CD4-positive, CD25-positive, alpha-beta regulatory T cell (primary cell): ENCODE measurements at places on chromosomes 5 and 9.

DNA sequence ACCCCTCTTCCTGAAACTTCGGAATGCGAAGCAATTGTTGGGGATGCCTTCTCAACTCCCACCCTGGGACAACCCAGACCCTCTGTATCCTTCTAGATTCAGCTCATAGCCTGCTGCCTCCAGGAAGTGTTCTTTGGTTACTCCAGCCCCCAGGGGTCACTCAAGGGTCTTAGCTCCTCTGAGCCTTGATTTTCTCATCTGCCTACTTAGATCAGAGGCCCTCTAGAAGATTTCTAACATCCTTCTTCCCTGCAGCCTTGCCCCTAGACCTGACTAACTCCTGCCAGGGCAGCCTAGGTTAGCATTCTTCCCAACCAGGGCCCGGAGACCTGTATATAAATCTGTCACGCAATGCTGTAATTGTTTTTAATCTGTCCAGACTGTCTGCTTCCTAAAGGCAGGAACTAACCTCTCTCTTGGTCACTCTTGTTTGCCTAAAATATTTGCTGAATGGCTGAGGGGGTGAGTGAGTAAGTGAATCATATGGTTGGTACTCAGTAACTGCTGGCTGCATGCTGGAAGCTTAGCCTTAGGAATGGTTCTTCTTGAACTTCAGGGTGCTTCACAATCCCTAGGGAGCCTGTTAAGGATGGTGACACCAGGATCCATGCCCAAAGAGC, 8.2 kb downstream of the GALNT10 start:
- DNase-seq = no peak

- DNase-seq = no peak
Observed at GRCh38 chr9:123761905-123762605, 167.9 kb downstream of the DENND1A start.

GRCh38 chr9:237858-238345, 23.2 kb downstream of the DOCK8 start:
- DNase-seq = no peak

GRCh38 chr5:22998362-22998761, 145.2 kb upstream of the CDH12 start:
- DNase-seq = no peak

DNA sequence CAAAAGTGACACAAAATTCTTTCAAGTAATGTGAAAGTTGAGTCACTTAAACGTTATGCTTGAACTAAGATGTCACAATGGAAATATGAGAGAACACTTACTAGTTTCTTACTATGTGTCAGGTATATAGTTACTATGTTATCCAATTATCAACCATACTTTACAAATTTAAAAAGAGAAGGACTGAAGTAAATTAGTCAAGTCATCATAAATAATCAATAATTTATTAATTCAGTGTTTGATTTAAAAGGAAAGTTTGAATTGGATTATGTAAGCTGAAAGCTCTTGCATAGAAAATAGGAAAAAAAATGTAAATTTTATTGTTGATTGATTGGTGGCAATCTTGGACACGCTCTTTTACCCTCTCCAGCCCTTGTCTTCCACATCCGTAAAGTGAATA, 76.3 kb downstream of the GABRA1 start:
- DNase-seq = no peak

GRCh38 chr5:158992037-158992740, 107.5 kb downstream of the EBF1 start:
- DNase-seq = no peak

DNA sequence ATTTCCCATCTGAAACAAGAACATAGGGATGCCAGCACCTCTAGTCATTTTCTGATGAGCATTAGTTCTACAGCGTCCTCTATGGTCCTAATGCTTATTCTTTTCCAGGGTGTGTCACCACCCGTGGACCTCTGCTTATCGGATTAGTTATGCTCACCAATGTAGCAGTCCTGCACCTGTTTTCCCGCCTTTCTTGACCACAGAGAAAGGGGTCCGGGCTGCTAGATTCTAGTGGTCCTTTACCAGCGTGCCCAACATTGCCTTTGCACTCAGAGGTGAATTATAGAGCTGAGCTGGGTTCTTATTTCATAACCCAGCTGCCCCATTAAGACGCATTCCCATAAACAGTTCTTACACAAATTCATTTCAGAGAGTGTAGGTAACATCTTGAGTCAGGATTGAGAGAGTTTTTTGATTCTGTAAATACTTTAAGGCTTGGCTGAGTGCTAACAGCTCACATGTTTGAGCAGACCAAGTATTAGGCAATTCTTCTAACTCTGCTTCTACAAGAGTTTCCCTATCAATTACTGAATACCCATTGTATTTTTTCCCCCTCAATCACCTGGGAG, 2205.1 kb upstream of the C9orf72 start:
- DNase-seq = no peak

- DNase-seq = no peak
Observed at GRCh38 chr5:177091232-177091631, 4.5 kb downstream of the FGFR4 start.

DNA sequence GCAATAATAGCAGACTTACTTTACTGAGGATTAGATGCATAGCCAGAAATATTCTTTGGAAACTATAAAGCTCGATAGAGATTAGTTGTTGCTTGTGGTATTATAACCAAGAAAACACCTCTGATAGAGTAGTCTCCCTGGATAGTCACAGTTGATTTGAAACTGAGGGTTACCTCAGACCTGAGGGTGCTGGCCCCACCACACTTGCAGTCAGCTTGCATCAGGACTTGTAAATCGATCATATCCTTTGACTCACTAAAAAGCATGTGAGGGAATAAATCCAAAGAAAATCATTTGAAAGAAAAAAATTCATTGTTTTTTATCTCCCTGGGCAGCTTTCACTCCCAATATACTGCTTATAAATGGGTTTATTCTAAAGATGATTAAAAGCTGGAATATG, 39.4 kb downstream of the GALNT12 start:
- DNase-seq = no peak

- no peak for DNase-seq
Observed at GRCh38 chr5:14893381-14893780, 21.8 kb upstream of the ANKH start.

GRCh38 chr5:72179028-72179815, 71.9 kb downstream of the MAP1B start:
- no peak for DNase-seq
